Renal cortical epithelial cell (primary cell): ENCODE measurements at places on chromosomes 11 and 22. TPM values are rescaled to one million over a fixed set of nuclear protein-coding genes. Genes with fewer than 3 reads are reported as not detected.

DDX25 gene
- 0.10 TPM in 1 of 2 replicates, not detected in the other for total RNA-seq

DDTL gene
- 1.6 and 1.7 TPM in 2 replicates for total RNA-seq

MPPED1 gene
- total RNA-seq = not detected in 2 replicates

PATE2 gene
- 0.20 TPM in 1 of 2 replicates, not detected in the other for total RNA-seq

CCT8L2 gene
- not detected in 2 replicates for total RNA-seq

IL17RA gene
- total RNA-seq = 5.4 and 17.1 TPM in 2 replicates

SERPING1 gene
- total RNA-seq = 4.2 and 61.4 TPM in 2 replicates

USP47 gene
- total RNA-seq = 71.7 and 107 TPM in 2 replicates

KRTAP5-1 gene
- not detected in 2 replicates for total RNA-seq

TSGA10IP gene
- not detected in 2 replicates for total RNA-seq

MS4A3 gene
- total RNA-seq = not detected in 2 replicates

POTEH gene
- total RNA-seq = not detected in 2 replicates

GRCh38 chr22:20439928-20440575, 2.4 kb upstream of the SCARF2 start:
- no peak for DNase-seq

- DNase-seq = peak; percentile 98
Observed at GRCh38 chr11:115941481-115941993, 437.3 kb upstream of the CADM1 start.

GRCh38 chr11:122098261-122098980, 17.6 kb downstream of the BLID start:
- DNase-seq = no peak

- no peak for DNase-seq
Observed at GRCh38 chr22:35432228-35432905, 32.4 kb downstream of the MCM5 start.

DNA sequence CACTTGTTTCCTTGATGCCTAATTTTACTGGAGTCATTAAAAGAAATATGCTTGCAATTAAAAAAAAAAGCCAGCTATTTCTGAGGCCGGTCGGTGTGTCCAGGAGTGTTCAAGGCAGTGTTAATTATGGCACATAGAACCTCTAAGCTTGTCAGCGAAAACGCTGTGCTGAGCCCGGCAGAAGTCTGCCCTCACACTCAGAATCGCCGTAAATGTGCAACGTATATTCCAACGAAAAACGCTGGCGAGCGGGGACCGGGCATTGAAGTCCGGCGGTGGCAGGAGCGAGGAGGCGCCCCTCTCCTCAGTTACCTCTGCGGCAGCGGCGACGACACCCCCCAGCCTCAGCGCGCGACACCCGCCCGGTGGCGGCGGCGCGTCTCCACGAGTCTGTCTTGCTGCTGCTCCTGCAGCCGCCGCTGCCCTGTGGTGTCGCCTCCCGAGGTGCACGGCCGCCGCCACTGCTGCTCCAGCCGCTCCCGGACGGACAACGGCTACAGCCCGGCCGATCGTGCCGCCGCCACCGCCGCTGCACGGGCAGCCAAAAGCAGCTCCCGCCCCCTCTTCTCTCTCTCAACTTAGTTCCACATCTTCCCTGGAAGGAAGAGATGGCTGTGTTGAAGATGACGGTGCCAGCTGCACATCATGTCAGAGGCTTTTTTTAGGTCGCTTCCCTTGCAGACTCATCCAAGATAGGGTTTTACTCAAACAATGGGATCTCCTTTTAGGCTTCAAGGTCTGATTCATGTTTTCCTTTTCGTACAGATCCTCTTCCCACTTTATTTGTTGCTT, 56.0 kb downstream of the JAM3 start:
- no peak for DNase-seq

- DNase-seq = no peak
Observed at GRCh38 chr22:17774926-17775685, 837 bp upstream of the BID start.

DNA sequence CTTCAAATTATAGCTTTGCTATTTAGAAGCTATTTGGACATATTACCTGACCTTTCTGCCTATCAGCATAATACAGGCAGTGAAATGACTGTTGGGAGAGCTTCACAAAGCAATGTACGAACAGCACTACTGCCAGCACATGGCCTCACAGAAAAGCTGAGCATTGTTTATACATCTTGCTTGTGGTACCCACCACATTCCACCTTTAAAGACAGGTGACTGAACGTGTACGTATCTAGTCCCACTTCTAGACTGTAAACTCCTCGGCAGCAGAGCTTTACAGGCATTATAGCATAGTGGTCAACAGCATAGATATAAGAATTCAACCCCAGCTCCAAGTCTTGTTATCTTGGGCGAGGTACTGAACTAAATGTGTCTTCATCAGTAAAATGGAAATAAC, 1.6 kb downstream of the JOSD1 start:
- no peak for DNase-seq

- DNase-seq = no peak
Observed at GRCh38 chr11:64755681-64756361, 4.0 kb downstream of the PYGM start.

DNA sequence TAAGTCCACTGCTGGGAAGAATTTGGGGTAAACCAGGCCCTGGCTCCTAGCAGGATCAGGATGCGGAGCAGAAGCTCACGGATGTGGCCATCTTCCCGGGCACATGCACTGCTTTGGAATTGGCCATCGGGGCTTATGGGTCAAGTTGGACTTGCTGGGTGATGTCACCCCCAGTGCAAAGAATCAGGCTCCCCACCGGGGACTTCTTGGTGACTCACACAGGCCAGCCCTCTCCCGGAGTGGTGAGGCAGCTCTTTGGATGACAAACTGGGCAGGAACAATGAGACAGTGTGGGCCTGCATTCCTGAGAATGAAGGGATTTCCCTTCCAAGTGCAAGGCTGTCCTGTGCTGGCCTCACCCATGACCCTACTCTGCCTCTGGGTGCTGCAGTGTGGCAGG, 128.8 kb upstream of the ANO1 start:
- peak; percentile 82 for DNase-seq

GRCh38 chr11:131759140-131759539, 388.7 kb downstream of the NTM start:
- DNase-seq = no peak

GRCh38 chr11:75334976-75335375, 16.5 kb downstream of the ARRB1 start:
- DNase-seq = no peak

- no peak for DNase-seq
Observed at GRCh38 chr22:41976070-41976901, 7.0 kb downstream of the SEPTIN3 start.

DNA sequence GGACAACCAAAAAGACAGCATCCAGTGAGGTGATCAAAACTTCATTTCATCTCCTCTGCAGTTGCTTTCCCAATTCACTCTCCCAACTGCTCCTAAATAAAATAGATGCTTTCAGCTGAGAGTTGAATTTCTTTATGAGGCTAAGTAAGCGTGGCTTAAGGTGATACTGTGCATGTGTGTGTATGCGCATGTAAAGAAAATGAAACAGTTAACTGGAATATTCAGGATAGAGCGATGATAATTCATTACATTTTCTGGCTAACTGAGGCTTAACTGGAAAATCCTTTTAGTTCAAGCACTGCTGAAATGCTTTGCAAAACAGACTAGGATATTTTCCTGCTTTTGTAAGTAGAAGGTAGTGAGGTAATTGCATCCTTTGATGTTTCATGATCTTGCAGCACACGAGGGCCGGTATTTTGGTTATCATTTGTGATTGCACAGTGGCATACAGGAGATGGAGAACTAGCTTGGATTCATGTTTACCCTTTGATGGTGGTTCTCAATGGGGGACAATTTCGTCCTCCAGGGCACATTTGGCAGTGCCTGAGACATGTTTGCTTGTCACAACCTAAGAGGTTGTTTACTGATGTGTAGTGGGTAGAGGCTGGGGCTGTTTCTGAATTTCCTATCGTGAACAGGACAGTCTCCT, 71.2 kb downstream of the ZBTB16 start:
- DNase-seq = no peak

DNA sequence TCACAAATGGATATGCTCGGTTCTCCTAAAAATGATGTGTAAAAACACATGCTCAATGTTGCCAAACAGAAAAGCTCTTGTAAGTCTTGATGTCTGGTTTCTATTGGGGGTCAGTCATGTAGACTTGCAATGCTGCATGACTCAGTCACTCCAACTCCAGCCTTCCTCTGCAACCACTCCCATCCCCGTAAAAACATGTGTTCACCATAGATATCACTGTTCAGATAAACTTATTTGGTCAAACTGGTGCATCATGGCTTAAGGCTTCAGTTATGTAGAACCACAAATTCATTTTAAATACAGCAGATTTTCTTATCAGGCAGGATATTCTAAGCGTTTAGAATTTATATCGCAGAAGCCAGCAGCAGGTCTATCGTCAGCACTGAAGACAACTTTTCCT, 298.4 kb upstream of the LUZP2 start:
- DNase-seq = no peak

- DNase-seq = no peak
Observed at GRCh38 chr22:41062146-41062545, 30.2 kb upstream of the EP300 start.

GRCh38 chr11:117179048-117179999, 781 bp downstream of the SIDT2 start:
- DNase-seq = no peak

- DNase-seq = peak; percentile 87
Observed at GRCh38 chr22:41204992-41205900, at the start of gene L3MBTL2. Gene L3MBTL2, plus strand, starts transcription at chr22:41205312. Its CDS starts 51 bp downstream, at chr22:41205363.

- DNase-seq = no peak
Observed at GRCh38 chr11:47467357-47467756, 18.4 kb upstream of the RAPSN start.

GRCh38 chr22:19717691-19718455, 3.6 kb downstream of the SEPTIN5 start:
- no peak for DNase-seq

DNA sequence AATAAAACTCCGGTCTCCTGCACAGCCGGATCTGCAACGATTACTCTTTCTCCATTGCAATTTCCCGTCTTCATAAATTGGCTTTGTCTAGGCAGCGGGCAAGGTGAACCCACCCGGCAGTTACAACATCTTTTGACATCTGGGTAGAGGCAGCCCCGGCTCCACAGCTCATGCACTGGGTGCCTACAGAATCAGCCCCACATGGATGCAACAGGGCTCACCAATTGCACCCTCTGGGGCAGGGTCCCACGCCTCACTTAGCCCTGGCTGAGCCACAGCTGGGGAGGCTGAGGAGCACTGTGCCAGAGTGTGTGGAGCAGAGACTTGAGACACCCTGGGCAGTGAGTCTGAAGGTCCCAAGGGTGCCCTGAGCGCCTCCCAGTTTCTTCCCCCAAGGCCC, 710.2 kb downstream of the TBC1D22A start:
- no peak for DNase-seq

- peak; percentile 67 for DNase-seq
Observed at GRCh38 chr11:128621601-128622501, 34.5 kb upstream of the ETS1 start.

GRCh38 chr11:16505481-16505880, 149.1 kb upstream of the SOX6 start:
- DNase-seq = no peak

DNA sequence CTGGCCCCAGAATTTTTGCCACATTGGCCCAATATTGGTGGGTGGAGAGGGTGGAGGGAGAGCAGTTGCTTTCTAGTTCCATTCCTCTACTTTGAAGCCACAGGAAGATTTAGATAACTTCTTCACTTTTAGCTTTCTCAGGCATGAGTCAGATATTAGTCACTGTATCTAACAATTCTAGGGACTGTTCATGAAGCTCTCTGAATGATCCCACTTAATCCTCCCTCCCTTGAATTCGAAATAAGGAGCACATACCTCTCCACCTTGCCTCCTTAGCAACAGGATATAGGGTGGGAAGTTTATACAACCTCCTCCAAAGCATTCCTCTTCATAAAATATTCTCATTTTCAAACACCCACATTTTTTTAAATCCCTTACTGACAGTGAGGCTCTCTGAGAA, 13.5 kb downstream of the FSHB start:
- peak; percentile 59 for DNase-seq

DNA sequence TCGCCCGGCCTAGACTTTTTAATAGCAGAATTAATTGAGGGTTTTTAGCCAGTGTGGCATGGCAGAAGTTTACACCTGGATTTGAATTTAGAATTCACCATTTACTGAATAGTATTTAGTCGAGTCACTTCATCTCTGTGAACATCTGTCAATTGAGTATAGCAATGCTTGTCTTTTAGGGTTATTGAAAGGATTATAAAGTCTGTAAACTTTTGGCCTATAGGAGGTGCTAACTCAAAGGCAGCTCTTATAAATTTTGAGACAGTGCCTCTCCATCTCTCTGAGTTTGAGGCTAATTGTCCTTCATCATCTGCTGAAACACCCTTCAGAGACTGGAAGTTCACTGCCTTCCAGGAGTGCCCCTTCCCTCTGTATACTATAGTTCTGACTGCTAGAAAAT, 205.0 kb downstream of the NELL1 start:
- DNase-seq = no peak

- no peak for DNase-seq
Observed at GRCh38 chr11:2122222-2122906, 16.8 kb downstream of the IGF2 start.
